OCI-LY7 (cell line): ENCODE measurements at places on chromosomes 12 and 14. TPM values are rescaled to one million over a fixed set of nuclear protein-coding genes. Genes with fewer than 3 reads are reported as not detected.

- no peak for DNase-seq
These were observed 780.6 kb upstream of the FLRT2 start for GRCh38 chr14:84749191-84749955.

The SYT1 gene
- total RNA-seq: not detected in 2 replicates

GRCh38 chr14:96623676-96624484 lies 121.7 kb downstream of the PAPOLA start:
- DNase-seq: no peak

DNA sequence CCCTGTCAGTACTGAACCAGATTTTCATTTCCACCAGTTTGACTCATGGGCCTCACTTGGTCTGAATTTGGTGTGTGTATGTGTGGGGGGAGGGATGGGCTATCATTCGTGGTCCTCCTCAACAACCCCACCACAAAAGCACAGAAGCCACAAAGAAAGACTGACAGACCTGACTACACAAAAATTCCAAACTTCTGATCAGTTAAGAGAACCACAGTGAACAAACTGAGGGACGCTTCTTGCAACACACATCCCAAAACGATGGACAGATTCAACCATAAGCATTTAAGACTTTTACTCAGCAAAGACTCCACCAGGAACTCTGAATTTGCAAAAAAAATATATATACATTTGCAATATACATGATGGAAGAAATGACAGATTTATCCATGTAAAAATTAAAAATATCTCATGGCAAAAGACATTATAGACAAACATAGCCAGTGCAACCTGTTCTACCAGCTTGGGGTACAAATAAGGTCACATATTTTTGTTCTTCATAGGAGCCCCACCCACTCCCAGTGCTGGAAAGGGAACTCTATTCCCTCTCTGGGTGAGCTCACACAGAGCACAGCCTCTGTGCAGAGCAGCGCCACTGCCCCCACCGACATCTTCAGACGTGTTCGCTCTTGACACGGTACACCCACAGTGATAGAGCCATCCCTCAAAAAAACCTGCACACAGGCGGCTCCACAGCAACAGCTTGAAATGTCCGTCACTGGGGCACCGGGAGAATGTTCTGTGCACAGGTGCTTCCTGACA lies 49.7 kb downstream of the JAG2 start:
- no peak for DNase-seq

DNA sequence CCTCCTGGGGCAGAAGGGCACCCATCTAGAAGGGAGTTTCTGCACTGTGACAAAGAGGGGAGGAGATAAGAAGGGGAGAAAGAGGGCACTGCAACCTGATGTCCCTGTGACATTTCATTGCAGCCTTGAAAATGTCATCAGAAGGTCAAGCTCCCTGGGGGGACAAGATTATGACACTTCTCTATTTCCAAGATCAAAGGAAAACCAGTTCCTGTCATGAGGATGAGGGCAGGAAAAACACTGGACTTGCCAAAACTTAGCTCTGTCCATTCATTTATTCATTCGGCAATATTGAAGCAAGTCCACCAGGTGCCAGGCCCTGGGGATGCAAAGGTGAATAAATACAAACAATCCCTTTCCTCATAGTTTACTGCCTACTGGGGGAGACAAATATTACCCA lies 138.4 kb upstream of the CDKN3 start:
- no peak for DNase-seq

The SRRM4 gene
- not detected in 2 replicates for total RNA-seq

The SUDS3 gene
- total RNA-seq: 39.1 and 45.2 TPM in 2 replicates

- DNase-seq: no peak
These were observed 219.8 kb downstream of the RPS29 start for GRCh38 chr14:49366416-49366815.

The LRFN5 gene
- total RNA-seq: not detected in 2 replicates

DNA sequence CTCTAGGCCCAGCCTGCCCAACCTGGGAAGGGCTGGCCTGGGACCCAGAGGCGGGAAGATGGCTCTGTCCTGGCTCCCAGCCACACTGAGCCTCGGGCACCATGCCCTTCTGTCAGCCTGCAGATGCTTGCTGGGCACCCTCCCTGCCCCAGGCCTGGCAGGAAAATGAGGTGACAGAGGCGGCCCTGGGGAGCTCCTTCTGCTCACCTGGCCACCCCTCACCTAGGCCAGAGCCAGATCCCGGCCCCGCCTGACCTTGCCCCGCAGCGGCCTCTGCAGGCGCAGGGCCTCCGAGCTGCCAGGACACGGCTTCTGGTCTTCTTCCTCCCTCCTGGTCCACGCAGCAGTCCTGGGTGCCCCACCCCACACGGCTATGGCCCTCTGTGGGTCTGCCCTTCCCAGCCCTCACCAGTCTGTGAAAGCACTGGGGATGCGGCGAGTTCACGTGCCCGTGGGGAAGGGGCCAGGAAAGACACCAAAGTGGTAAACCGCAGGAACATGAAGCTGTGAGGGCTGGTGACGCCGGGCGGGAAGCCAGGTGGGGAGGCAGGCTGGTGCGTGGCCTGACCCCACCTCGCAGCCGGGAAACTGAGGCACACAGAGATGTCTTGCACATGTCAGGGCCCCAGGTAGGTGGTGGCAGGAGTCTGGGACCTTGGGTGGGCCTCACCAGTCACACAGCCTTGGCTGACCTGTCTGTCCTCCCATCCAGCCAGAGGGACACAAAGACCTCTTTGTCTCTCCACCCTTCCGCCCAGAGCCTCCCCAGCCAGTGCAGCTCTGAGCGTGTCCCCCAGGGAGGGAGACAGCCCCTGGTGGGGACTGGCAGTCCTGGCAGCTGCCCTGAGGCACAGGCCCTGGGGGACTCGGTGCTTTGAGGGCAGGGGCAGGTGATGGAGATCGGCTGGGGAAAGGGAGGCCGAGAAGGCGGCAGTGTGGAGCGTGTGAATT lies 12.8 kb downstream of the BAG5 start:
- DNase-seq: no peak
